CD4-positive, alpha-beta T cell (primary cell): ENCODE measurements at places on chromosomes 7 and 10. TPM values are rescaled to one million over a fixed set of nuclear protein-coding genes. Genes with fewer than 3 reads are reported as not detected.

GRCh38 chr10:1522237-1522636, 215.1 kb downstream of the ADARB2 start:
- H3K36me3 ChIP-seq: no peaks in the 10 kb centered on the region
- no peak overlapping the region for H3K27ac ChIP-seq
- H3K4me3 ChIP-seq: no peak overlapping the region
- H3K4me1 ChIP-seq: no peaks in the 10 kb centered on the region

WNT8B gene
- total RNA-seq: not detected

DNA sequence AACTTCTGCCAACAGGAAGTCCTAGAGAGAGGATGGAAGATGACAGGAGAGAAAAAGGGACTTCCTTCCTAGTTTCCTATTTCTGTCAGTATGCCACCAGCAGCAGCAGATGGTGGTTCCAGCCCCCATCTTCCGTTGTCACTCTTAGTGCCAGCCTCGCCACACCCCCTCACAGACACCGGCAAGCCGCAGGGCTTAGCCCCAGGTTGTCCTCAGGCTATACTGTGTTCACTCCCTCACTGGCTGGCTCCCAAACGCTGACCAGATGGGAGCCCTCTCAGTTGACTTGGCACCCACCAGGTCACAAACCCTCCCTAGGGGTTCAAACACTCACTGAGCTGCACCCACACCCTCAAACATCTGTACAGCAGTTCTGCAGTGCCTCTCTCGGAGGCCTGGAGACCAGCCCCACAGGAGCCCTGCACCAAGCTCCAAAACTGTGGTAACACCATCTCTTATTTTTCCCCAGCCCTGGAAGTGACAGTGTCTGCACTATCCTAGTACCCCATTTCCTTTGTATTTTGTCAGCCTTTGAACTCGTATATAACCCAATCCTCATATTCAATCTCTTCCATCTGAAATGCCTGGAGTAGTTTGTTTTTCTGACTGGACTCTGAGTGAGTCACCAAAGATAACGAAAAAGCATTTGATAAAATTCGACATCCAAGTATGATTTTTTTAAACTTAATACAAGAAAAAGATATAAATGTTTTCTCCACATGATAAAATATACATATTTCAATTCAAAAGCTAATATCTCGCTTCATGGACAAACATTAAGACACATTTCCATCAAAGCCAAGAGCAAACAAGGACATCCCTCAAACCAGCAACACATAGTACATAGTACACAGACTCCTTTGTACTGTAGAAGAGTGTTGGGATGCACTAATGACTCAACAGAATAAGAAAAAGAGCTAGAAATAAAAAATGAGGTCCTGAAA, 34.5 kb downstream of the SMURF1 start:
- H3K4me3 ChIP-seq: no peak overlapping the region
- peak; percentile 9 for DNase-seq
- peaks cover 16% of the 10 kb centered on the region for H3K4me1 ChIP-seq
- no peaks in the 10 kb centered on the region for H3K27me3 ChIP-seq
- no peak overlapping the region for H3K27ac ChIP-seq

DNA sequence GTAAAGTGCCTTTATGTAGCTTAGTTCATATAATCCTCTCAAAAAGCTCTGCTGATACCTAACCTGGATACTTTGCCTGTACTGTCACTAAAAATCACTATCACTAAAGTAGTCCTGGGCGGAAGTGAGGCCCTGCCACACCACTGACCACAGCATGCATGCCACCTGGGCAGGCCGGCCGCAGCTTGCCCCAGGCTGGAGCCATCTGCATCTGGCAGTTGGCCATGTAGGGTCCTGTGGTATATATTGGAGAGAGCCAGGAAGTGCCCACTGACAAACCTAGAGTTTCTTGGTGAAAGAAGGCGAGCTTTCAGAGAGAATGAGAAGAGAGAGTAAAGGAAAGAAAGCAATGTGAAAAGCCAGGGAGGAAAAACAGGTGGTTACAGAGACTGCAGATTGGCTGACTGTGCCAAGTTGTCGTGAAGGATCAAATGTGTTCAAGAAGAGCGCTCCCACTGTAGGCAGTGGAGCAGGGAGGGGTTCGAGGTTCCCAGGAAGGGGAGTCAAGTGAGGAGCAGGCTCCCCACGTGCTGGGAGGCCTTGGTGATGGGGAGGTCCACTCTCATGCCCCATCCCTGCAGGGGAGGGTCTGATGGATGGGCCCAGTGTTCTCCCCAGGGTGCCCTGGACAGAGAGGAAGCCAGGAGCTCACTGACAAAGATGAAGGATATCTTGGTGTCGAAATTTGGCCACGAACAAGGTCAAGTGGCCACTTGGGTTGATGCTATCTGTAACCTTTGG, 13.6 kb downstream of the LOXL4 start:
- H3K36me3 ChIP-seq: peaks cover 14% of the 10 kb centered on the region
- no peak for DNase-seq
- no peaks in the 10 kb centered on the region for H3K27me3 ChIP-seq
- H3K4me3 ChIP-seq: no peak overlapping the region

RET gene
- total RNA-seq: not detected

GRCh38 chr7:157814931-157815705, 478.3 kb downstream of the DNAJB6 start:
- no peak for DNase-seq
- H3K27ac ChIP-seq: no peak overlapping the region
- no peak overlapping the region for H3K4me3 ChIP-seq
- peaks cover 3% of the 10 kb centered on the region for H3K4me1 ChIP-seq

RAB11FIP2 gene
- 35.6 TPM for total RNA-seq

DNA sequence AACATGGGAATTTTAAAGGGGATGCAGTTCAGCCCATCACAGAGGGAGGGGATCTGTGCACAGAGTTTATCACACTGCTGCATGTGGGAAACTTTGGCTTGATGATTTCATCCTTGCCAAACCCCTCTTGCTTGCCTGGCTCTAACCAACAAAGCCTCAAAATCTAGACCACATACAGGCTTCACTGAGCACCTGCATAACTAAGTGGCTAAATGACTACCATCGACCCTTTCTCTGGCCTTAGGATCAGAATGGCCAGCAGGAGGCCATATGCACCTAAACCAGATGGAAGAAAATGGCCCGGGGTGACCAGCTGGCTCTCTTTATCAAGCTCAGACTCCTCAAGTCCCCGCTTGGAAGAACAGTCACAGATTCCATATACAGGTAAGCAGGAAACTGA, 15.6 kb upstream of the ZNF25 start:
- H3K27ac ChIP-seq: no peak overlapping the region
- no peaks in the 10 kb centered on the region for H3K4me1 ChIP-seq
- no peak for DNase-seq
- H3K36me3 ChIP-seq: no peaks in the 10 kb centered on the region

RBP4 gene
- total RNA-seq: not detected

GRCh38 chr10:35552650-35553342, 52.3 kb upstream of the GJD4 start:
- H3K4me3 ChIP-seq: no peak overlapping the region
- peaks cover 23% of the 10 kb centered on the region for H3K36me3 ChIP-seq
- H3K27me3 ChIP-seq: no peaks in the 10 kb centered on the region

DNA sequence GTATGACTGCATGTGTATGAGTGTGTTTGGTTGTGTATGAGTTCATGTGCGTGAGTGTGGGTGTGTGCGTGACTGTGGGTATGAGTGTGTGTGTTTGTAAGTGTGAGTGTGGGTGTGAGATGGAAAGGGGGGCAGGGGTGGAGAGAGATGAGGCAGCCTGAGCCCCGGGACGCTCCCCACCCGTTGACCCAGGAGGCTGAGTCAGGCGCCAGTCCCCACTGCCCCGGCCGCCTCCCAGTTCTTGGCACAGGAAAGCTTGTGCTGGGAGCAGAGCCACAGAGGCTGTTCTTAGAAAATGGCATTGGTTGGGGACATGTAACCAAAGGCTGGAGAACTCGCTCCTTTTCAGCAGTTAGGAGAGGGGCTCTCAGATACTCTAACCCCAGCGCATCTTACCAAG, 27.8 kb upstream of the NUB1 start:
- no peak for DNase-seq
- H3K36me3 ChIP-seq: no peaks in the 10 kb centered on the region
- no peaks in the 10 kb centered on the region for H3K27me3 ChIP-seq
- H3K27ac ChIP-seq: no peak overlapping the region
- no peak overlapping the region for H3K4me3 ChIP-seq

- DNase-seq: peak; percentile 73
- H3K36me3 ChIP-seq: no peaks in the 10 kb centered on the region
- H3K27ac ChIP-seq: peak overlapping the region; percentile 13
- peak overlapping the region; percentile 31 for H3K4me3 ChIP-seq
Observed at GRCh38 chr10:130301021-130301892, 165.1 kb downstream of the GLRX3 start.
